Activated CD8-positive, alpha-beta memory T cell treated with anti-CD3 and anti-CD28 coated beads, Interleukin-2, amount 10 ng/mL, durations not matched to agents 7 days and 5 days (primary cell): ENCODE measurements at places on chromosomes 3 and 15.

- DNase-seq, result no peak
These were observed 76.0 kb downstream of the PTPRG start for GRCh38 chr3:61637088-61638051.

GRCh38 chr3:126556637-126557414 is 1.9 kb downstream of the C3orf22 start:
- DNase-seq, result no peak

- no peak for DNase-seq
These were observed 50.3 kb upstream of the ACTL6A start for GRCh38 chr3:179512378-179512777.

- DNase-seq, result no peak
These were observed 5.8 kb downstream of the SQOR start for GRCh38 chr15:45640616-45641015.

GRCh38 chr15:59794229-59794886 is 105.2 kb upstream of the BNIP2 start:
- DNase-seq, result no peak

GRCh38 chr15:55715355-55716076 is 27.4 kb downstream of the PRTG start:
- DNase-seq, result no peak

GRCh38 chr15:29685156-29686078 is 136.9 kb downstream of the TJP1 start:
- no peak for DNase-seq

DNA sequence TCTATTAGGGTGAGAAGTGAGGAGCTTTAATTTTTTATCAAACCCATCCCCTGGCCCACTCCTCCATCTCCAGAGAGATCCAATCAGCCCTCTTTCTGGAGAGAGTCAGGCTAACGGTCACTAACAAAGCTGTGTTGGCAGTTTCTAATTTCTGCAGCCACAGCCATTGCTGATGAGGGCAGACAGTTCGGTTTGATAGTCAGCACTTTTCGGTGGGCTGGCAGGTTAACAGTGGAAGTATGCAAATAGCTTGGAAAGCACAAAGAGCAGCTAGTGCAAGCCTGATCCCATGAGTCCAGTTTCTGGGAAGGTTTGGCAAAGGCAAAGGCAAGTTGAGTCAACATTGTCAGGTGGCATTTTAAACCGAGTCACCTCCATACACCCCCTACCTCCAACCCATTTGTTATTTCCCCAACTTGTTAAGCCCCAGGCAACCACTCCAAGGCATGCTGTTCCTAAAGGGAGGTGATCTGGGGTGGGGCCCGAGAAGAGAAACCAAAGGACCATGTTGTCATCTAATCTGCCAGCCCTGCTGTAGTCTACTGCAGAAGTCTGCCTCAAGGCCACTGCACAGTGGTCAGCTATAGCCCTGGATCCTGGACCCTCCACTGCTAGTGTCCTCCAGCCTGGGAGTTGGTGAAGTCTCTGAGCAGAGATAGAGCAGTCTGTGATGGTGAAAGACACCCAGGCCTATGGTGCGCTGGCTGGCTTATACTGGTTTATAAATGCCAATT is 1.7 kb downstream of the CCR1 start:
- DNase-seq, result no peak

GRCh38 chr3:146781606-146782005 is 176.5 kb upstream of the PLSCR5 start:
- DNase-seq, result no peak

DNA sequence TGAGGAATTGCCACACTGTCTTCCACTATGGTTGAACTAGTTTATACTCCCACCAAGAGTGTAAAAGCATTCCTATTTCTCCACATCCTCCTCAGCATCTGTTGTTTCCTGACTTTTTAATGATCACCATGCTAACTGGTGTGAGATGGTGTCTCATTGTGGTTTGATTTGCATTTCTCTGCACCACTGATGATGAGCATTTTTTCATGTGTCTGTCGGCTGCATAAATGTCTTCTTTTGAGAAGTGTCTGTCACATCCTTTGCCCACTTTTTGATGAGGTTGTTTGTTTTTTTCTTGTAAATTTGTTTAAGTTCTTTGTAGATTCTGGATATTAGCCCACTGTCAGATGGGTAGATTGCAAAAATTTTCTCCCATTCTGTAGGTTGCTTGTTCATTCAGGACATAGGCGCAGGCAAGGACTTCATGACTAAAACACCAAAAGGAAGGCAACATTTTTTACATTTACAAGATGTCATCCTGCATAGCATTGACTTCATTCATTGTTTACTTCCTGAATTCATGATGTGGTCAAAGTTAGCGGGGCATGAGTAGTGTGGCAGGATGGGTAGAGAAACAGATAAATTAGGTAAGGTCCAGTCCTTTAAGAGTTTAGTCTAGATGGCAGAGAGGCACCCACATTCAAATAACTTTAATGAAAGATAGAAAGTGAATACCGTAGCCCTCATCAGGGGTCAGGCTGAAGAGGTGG is 45.1 kb upstream of the LPP start:
- DNase-seq, result no peak

GRCh38 chr3:122676759-122677158 is 3.9 kb upstream of the PARP14 start:
- DNase-seq, result no peak

DNA sequence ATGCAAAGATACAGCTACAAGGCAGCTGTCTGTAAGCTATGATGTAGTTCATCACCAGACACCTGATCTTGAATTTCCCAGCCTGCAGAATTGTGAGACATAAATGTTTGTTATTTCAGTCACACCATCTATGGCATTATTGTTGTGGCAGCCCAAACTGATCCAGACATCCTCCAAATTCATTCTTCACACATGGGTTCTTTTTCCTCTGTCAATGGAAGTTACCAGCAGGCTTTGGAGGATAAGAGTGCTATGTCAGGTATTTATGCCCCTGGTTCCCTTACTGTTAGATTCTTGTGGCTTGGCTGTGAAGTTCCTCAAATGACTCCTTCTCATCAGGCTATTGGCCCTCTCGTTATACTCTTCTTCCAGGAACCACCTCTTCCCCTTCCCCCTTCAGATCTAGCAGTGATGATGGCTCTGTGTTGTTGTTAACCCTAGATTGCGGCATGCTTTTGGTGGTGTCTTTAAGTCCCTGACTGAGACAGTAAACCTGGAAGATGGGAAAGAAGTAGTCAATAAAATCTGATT is 91.0 kb upstream of the CHMP2B start:
- DNase-seq, result no peak

DNA sequence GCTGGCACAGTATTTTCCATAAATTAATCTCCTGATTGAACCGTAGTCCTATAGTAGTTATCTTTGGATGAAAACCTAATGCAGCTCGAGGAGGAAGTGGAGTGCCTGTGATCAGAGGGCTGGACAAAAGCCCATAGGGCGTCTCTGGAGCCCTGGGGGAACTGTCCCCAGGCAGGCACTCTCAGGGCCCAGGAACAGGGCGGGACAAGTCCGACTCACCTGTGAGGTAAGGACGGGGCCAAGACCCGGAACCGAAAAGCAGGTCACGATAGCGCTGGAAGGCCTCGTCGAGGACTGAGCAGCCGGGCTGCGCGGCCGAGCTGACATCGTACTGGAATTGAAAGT is 341 bp downstream of the HEXA start:
- DNase-seq, result no peak

- DNase-seq, result peak; percentile 89
These were observed 11.2 kb downstream of the ATP8B4 start for GRCh38 chr15:50107591-50108408.

DNA sequence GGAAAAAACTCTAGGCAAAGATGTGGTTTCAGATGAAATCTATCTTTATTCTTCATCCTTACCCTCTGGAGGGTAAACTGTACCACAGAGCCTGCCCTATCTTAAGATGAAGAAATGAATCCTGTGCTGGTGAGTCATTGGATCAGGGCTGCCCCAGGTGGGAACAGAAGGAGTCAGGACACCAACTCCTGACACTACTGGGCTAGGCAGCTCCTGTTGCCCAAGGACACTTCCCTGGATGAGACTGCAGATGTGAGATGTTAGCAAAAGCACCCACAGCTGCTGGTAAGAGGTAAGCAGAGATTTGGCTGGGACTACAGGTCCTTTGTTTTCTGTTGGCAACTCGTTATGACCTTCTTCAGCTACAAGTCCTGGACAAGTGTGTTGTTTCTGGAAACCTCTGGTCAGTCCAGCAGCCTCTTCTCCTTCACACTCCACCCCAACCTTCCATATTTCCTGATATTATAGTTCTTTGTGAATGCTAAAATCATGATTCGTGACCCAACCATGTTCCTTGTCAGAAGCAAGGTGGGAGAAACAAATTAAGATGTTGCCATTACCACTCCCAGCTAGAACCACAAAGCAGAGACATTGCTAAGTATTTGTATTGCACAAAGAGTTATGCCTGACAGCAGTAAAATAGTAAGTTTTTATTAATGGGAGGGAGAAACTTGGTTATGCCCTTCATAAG is 104.2 kb upstream of the TGFBR2 start:
- no peak for DNase-seq

DNA sequence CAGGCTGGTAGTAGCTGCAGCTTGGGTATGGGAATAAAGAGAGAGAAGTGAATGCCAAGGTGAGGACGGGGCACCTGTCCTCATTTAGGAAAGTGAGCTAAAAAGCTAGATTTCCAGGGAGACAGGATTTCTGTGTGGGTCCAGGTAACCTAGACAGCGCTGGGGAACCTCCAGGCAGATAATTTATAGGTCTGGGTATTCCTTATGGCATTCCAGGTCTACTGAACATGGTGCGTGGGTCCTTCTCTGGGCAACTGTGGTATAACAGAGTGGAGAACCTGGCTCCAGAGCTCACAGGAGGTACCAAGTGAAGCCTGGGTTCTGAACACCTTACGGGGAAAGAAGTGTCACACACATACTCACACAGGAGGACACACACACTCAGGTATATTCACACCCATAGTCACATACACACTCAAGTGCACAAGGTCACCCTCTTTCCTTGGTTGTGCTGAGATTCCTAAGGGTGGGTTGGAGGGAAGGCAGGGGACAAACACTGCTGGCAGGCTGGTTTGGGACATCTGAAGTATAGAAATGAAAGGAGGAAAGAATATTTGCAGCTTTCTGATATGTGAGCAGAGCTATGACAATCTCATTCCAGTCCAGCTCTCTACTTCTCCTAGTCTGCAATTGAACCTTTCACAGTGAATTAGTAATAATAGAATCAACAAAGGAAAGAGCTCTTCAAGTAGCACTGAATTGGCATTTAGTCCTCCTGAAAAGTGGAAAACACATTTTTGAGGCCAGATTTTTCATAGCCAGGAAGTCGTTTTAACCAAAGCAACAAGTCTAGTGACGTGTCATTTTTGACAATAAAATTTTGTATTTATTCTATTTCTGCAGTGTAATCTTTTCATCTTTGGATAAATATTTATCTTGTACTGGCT is 37.4 kb upstream of the ITGA11 start:
- no peak for DNase-seq

DNA sequence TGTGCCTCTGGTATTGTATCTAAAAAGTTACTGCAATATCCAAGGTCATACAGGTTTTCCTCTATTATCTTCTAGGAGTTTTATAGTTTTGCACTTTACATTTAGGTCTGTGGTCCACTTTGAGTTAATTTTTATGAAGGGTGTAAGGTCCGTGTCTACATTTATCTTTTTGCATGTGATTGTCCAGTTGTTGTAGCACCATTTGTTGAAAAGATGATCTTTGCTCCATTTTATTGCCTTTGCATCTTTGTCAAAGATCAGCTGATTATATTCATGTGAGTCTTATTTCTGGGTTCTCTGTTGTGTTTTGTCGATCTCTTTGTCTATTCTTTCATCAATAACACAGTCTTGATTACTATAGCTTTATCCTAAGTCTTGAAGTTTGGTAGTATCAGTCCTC is 6.7 kb downstream of the CHRNA7 start:
- DNase-seq, result no peak

DNA sequence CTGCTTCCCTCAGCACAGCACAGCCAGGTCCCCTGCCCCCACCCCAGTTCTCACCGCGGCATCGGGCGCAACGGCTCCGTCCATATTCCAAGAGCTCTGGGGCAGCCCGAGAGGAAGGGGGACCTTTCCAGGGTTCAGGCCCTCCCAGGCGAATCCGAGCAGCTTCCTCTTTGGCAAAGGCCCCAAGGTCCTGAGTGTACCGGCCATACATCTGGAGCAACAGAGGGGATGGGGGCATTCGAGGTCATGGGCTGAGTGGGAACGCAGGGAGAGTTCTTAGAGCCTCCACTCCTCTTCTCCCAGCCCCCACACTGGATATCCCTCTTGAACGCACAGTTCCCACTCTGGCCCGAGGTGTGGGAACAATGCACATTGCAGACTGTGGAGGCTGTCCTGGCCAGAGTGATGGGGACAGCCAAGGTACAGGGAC is 2.5 kb downstream of the CLCN2 start:
- no peak for DNase-seq

DNA sequence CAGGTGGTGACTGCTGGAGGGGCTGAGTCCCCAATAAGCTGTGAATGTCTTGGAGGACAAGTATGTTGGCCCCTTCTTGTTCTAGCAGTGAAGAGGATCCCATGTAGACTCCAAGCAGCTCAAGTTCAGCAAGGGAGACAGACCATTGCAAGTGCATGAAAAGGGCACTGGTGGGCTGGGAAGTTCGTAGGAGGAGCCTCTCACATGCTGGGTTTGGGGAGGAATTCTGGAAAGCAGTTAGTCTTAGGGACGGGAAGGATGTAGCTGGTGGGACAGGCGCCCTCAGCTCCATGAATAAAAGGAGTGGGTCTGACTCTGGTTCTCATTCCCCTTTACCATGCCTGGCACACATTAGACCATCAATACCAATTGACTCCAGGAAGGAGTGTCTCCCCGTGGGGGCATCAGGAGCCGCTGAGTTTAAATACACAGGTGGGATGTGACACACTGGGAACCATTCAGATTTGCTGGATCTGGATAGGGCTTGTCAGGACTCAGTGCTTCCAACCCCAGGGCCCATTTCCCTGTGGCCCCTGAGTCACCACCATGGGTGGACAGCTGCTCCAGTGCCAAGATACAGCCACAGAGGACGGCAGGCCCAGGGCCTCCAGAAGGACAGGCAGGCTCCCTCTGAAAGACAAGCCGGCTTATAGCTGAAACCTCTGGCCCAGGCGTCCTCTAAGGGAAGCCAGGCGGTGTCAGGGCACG is 552 bp upstream of the XYLB start:
- no peak for DNase-seq

DNA sequence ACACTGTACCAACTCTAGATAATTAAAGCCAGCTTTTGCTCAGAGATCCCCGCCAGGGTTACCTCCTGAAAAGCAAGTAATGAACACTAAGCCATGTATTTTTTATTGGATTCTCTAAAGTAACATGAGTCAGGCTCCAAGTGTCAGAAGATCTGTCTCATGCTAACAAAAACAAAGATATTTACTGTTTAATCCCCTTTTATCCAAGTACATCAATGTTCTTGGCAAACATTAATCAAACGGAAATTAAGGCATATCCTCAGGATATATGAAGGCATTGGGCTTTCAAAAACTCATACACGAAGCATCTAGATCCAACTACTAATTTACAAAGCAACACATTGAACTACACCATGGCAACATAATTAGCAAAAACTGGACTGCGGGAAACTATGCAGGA is 37.2 kb downstream of the MYO5A start:
- no peak for DNase-seq
